Mesenchymal stem cell (in vitro differentiated cells and primary cell): ENCODE measurements at places on chromosomes 6 and 20.

DNA sequence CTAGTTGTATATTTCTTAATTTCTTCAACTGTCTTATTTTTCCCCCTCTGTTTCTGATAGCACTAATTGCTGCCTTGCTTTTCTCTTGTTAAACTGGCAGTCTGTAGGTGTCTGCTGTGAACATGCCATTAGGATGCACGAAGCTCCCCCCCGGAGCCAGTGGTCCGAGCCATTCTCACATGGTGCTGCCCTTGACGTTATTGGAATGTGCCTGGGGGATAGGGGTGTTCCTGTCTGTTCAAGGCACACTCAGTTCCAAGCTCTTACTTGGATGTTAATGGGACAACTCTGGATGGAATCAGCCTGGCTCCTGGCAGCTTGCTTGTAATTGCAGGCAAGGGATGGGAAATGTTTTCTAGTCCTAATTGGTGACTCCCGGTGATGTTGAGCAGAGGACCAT is 68.4 kb downstream of the RREB1 start:
- no peak for DNase-seq

DNA sequence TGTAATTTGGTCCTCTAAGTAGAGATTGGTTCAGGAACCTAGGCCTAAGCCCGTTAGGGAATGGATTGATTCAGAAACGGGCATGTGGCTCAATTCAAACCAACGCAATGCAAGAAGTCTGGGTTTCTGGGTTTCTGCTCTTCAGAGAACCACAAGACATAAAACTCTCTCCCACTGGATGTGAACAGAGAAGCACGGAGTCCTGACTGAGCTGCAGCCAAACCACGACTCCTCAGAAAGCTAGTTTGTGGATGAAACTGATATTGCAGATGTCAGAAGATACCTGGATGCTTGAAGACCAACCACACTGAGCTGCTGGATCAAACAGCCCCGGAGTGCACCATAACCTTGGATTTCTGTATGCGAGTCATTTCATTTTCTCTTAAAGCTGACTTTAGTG is 50.0 kb downstream of the SOD2 start:
- no peak for DNase-seq

DNA sequence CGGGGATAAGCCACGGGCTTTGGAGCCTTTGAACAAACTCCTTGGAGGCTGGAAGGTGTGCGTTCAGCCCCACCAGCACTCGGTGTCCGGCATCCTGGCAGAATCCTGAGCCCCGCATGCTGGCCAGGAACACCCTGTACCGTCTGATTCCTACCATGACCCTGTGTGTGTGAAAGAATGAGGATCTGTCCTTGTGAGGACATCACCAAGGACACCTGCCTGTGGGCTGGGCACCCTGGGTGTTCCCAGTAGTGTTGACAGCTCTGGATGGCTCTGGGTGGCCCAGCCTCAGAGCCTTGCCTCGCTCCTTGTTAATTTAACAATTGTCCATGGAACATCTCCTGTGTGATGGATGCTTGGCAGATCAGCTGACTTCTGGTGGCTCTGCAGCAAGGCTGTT is 234.3 kb downstream of the QKI start:
- DNase-seq = no peak

DNA sequence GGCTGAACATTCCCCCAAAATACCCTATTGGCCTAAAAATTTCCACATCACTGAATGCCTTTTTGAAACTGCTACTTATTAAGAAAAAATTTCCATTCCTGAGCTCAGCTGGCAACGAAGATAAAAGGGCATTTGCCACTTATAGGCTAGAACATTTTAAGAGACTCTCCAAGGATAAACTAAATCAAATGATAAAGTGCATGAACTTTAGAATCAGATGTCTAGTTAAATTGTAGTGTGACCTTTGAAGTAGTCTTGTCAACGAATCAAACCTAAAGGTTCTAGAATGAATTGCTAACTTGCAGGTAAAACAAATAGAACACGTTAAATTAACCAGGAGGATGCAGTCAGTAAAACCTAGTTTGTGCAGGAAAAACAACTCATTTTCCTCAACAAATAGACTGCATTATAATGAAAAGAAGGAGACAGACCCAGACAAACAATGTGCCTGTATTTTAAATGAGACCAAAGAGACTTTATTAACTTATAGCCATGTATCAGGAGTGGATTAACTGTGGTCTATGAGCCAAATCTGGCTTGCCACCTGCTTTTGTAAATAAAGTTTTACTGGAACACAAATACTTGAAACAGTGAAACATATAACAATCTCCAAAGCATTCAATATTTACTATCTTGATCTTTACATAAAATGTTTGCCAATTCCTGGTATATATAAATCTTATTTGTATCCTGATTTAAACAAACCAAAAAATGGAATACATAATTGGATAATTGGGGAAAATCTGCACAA is 184.4 kb downstream of the MEI4 start:
- no peak for DNase-seq

- DNase-seq = peak; percentile 88
These were observed at the start of gene PSORS1C1 for GRCh38 chr6:31114541-31114878. PSORS1C1 (plus strand) TSS chr6:31114800; CDS start chr6:31129633, 14,833 bp downstream.
